ENCODE measurements at places on chromosomes 1 and 21. TPM values are rescaled to one million over a fixed set of nuclear protein-coding genes. Genes with fewer than 3 reads are reported as not detected.

GRCh38 chr1:227558732-227559262, 4.6 kb upstream of the ZNF678 start:
- DNase-seq = no peak
- H3K36me3 ChIP-seq = no peaks in the 10 kb centered on the region
- no peak overlapping the region for H3K27ac ChIP-seq
- peaks cover 3% of the 10 kb centered on the region for H3K4me1 ChIP-seq

The AGT gene
- 2.8 TPM for total RNA-seq

DNA sequence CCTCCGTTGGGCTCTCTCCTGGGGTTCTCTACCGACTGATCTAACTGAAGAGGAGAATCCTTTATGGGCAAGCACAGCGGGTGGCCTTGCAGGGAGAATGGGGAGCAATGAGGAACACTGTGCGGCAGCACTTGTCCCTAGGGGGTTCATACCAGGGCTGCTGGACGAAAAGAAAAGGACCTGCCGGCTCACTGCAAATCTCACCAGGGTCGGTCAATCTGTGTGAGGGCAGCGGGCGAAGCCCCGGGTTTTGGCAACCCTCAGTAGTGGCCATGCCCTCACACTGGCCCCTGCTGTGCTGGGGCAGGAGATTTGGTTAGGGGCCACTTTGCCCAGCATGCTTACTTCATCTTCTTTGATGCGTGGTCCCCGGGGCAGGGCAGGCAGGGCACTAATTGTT, 5.9 kb downstream of the LHX9 start:
- no peak for DNase-seq
- no peak overlapping the region for H3K4me3 ChIP-seq
- H3K27ac ChIP-seq = no peak overlapping the region
- no peaks in the 10 kb centered on the region for H3K36me3 ChIP-seq

DNA sequence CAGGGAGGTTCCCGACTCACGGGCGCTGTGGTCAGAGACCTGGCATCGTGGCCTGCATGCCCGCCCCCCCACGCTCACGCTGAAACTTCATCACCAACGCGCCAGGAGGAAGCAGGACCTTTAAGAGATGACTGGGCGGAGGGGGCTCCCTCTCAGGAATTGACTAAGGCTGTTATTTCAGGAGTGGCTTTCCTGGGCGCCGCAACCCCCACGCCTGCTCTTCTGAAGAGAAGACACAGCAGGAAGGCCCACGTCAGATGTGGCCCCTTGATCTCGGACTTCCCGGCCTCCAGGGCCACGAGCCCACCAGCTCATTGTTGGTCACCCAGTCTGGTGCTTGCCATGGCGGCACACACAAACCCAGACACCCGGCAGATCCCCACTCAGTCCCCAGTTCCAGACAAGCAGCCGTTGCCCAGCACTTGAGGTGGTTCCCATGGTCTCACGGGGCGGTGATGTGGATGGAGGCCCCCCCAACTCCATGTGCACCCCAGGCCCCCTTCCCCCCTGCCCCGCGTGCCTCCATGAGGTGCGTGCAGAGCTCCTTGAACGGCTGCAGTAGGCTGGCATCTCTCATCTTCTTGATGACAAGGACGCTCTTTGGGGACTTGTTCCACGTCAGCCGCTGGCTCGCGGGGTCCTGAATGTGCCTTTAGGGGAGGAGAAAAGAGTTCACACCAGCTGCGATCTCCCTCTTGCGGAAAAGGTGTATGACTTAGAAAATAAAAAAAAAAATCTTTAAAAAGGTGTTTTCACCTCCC, 21.4 kb downstream of the NADK start:
- H3K4me1 ChIP-seq = peaks cover 29% of the 10 kb centered on the region
- no peaks in the 10 kb centered on the region for H3K27me3 ChIP-seq
- DNase-seq = peak; percentile 70

DNA sequence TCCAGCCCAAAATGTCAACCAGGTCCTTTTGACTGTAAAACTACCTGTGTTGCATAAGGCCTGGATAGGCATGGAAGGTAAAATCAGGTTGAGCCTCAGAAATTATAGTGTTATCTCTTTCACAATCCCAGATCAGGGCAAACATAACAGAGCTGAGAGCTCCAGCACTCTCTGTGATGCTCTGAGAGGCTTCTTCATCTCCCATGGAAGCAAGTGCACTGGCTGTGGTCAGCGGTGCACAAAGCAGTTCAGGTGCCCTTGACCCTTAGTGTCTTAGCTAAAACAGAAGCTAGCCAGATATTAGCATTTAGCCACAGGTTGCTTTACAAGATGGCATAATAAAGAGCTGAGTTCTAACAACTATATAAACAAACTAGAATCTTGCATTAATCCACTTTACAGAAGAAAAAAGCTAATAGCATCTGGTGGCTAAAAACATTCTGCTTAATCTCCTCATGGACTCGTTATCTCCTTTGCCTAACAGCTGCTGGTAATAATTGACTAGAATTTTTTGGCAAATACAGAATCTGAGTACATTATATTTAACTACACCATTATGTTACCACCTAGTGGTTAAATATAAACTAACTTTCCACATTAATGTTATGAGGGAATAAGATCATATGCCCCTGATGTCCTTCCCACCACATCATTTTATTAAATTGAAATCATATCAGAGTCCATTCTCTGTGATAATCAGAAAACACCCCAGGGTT, 25.6 kb upstream of the POGK start:
- H3K4me3 ChIP-seq = no peak overlapping the region
- no peak overlapping the region for H3K27ac ChIP-seq
- DNase-seq = no peak
- peaks cover 3% of the 10 kb centered on the region for H3K4me1 ChIP-seq

The LORICRIN gene
- not detected for total RNA-seq

Data from left lung (tissue), 14 donors.